Foreskin fibroblast (primary cell): ENCODE measurements at places on chromosomes 6 and 20.

- peak; percentile 23 for DNase-seq
Measured at GRCh38 chr20:5215672-5216304, 89.0 kb downstream of the CDS2 start.

GRCh38 chr20:64219202-64219601, 36.3 kb upstream of the PCMTD2 start:
- no peak for DNase-seq

- DNase-seq = no peak
Measured at GRCh38 chr20:48794360-48794759, 33.4 kb downstream of the PREX1 start.

DNA sequence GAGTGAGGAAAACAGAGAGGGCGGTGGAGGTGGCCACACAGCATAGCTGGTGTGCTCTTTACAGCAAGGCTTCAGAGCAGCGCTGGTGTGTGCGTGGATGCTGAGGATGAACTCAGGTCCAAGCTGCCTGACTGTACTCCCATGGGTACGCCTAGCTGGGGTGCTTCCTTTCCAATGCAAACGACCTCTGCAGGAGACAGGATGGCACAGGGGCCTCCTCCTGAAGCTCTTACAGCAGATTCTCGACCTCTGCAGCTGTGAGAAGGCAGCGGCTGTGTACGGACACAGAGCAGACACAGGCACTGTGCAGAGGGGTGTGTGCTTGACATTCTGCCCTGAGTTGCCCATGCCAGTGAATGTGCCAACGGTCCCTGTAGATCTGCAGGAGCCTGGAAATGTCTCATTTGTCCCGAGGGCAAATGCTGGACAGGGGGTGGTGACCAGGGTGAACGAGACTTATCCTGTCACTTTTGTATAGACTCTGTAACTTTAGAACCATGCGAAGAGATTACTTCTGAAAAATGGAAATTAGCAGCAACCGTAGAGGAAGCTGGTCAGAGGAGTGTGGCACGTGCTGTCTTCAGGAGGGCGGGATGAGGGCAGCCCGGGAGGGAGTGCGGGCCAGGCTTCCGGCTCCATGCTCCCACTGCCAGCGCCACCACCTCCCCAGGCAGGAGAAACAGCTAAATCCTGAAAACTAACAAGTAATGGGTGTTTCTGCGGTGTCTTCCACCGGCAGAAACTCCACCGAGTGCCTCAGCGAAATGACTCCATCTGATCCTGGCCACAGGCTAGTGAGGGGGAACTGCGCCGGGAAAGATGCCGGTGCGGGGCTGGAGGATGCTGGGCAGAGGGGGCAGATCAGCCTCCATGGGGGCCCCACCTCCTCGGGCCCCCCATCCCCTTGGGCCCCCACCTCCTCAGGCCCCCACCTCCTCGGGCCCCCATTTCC, 120.9 kb upstream of the RPS6KA2 start:
- no peak for DNase-seq

- DNase-seq = no peak
Measured at GRCh38 chr6:121600389-121601168, 165.1 kb downstream of the GJA1 start.

GRCh38 chr6:170233286-170234205, 57.3 kb downstream of the DLL1 start:
- DNase-seq = no peak

DNA sequence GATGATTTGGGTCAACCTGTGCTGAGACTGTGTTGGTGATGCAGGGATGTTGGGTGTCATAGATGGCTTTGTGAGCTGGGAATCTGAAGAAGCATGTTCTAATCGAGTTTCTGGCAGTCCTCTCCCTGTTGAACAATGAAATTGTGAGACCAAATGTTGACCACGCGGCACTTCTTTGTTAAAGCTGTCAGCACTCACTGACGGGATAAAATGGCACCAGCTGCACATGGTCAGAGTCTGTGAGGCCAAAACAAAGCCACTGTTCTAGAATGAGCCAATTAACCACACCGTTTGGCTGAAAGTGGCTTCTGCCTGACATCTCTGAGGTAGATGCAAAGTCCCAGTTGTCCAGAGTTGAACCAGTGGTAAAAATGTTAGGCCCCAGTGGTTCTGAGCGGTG, 562.2 kb downstream of the KIF16B start:
- no peak for DNase-seq

DNA sequence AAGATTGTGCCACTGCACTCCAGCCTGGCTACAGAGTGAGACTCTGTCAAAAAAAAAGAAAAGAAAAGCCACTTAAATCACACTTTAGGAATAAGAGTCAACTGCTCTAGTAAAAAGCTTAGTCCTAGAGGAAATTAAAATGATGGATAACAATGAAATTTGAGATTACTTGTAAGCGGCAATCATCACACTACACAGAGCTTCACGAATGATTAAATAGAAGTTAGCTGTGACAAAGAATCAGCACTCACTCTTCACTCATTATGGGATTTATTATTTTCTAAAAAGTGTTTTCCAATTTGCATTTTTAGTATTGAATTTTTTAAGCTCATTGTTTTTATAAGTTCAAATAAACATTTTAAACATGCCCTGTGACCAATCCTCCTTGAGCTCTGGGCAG, 718.0 kb downstream of the UTRN start:
- DNase-seq = no peak

GRCh38 chr6:137704802-137705159, 162.3 kb upstream of the TNFAIP3 start:
- DNase-seq = peak; percentile 12

GRCh38 chr20:17530716-17531664, at the start of gene BFSP1:
BFSP1 (minus strand) TSS chr20:17531379; CDS start chr20:17531329, 50 bp downstream.
- DNase-seq = peak; percentile 85

- DNase-seq = no peak
Measured at GRCh38 chr6:167349631-167350274, 24.9 kb downstream of the TTLL2 start.

DNA sequence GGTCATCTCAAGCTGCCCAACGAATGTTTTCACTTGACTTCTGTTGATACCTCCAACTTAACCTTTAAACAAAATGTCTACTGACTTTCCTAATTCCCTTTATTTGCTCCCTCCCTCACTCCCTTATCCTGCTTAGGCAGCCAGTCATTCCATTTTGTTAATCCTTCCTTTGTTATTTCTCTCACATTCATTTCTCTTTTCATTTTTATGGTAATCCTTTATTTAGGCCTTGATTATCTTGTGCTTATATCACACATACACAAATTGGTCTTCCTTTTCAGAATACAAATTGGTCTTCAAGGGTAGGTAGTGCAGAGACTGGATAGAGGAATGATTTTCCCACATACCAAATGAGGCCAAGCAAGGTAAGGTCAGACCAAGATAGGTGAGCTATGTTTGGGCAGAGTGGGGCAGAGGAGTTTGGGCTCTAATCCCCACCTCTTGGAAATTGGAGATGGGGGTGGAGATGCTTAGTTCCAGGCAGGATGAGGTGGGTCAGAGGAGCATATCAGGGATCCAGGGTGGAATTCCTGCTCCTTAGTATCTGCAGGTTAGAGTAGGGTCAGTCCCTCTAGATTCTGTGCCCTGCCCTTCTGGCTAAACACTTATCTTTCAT, 2.0 kb upstream of the SPACA1 start:
- no peak for DNase-seq

- no peak for DNase-seq
Measured at GRCh38 chr20:61482901-61483300, 230.8 kb downstream of the CDH4 start.

- DNase-seq = no peak
Measured at GRCh38 chr20:44662261-44662660, 10.8 kb upstream of the ADA start.

DNA sequence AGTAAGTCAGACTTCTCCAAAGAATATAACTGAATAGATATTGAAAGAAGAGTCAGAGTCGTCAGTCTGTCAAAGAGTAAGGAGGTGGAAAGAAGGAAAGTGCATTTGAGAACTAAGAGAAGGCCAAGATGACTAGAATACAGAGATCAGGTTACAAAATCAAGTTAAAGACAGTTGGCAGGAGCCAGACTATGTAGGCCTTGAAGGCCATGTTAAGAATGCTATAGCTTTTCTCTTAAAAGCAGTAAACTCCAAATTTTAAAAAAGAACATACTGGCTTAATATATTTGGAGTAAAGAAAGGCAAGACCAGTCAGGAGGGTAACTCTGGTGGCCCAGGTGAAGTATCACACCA, 68.8 kb downstream of the IBTK start:
- peak; percentile 16 for DNase-seq

DNA sequence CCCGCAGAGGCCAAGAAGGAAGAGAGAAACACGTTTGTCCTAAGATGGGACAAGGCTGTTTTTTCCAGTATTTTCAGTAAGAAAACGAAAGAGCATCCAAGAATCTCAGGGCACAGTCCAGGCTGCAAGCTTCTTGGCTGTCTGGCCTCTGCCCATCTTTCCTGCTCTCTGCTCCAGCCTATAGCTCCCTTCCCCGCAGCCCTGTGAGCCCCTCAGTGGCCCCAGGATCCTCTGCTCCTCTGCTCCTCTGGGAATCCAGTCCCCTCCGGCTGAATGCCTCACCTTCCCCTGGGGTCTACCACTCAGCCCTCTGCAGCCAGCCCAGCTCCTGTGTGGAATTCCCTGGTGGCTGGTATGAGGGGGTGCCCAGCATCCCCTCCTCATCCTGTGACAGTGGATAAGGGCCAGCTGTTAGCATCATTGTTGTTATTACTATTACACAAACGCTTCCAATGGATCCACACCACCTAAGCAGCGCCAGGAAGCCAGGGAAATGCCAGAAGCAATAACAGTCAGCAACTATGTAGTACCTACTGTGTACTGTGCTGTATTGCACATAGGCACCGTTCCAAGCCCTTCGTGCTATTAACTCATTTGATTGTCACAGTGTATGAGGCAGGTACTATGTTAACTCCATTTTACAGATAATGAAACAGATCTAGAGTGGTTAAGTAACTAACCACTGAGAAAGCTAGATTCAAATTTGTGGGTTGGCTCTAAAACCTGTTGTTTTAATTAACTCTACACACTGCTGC, 60.3 kb upstream of the PTPN1 start:
- DNase-seq = no peak

DNA sequence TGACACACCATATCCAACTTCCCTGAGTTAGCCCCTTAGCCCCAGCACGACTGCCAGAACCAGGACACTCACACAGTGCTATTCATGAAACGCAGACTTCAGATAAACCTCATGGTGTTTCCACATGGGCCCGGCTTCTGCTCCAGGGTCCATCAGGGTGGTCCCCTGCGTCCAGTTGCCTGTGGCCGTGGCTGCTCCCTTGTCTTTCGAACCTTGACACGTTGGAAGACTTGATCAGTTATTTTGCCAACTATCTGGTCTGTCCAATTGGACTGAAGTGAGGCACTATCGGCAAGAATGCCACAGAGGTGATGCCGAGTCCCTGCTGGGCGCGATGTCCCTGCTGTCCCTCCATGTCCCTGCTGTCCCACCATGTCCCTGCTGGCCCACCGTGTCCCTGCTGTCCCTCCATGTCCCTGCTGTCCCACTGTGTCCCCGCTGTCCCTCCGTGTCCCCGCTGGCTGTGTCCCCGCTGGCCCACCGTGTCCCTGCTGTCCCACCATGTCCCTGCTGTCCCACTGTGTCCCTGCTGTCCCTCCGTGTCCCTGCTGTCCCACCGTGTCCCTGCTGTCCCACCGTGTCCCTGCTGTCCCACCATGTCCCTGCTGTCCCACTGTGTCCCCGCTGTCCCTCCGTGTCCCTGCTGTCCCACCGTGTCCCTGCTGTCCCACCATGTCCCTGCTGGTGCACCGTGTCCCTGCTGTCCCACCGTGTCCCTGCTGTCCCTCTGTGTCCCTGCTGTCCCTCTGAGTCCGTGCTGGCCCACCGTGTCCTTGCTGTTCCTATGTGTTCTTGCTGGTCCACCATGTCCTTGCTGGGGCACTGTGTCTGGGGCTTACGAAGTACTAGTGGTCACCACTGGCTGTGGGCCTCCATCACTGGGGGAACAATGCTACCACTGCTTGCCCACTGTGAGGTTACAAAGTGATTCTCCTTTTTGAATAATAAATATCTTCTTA, 251.4 kb downstream of the DLL1 start:
- no peak for DNase-seq

DNA sequence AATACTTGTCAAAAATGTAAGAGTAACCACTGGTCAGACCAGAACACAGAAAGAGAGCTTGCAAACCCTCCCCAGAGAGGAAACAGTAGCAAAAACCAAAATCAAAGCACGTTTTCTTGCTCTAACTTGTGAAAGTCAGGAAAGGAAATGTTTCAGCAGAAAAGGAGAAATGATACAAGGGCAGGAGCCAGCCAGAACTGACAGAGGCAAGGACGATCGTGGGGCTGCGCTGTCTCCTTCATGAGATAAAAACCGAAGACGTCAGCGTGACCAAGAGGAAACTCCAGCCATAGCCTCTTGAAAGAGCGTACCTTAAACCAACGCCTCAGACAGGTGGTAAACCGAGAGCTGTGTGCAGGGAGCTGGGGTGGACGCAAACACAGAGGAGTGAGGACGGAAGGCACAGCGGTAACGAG, 27.5 kb downstream of the LAMA5 start:
- DNase-seq = no peak

DNA sequence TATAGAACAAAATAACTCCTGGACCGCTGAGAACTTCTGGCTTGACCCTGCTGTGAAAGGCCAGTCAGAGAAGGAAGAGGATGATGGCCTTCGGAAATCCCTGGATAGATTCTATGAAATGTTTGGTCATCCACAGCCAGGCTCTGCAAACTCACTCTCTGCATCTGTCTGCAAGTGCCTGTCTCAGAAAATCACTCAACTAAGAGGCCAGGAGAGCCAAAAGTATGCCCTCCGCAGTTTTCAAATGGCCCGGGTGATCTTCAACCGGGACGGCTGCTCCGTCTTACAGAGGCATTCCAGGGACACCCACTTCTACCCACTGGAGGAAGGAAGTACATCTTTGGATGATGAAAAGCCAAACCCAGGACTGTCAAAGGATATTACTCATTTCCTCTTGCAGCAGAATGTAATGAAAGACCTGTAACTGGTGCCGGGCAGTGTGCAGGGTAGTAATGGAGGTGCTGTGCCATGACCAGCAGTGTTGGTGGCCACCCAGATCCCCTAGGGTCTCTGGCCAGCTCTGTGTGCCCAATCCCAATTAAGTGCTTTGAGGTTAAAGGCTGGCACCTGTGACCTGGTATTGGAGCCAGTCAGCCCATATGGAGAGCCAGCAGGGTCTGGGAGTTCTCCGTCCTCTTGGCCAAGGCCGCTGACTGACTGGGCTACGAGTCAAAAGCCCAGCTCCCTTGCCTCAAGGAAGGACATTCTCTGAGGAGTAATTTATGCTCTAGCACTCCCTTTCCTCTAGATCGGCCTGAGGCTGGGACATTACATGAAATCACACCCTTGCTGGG, 87.1 kb downstream of the TRMT6 start:
- DNase-seq = peak; percentile 64

GRCh38 chr6:167766986-167767714, 59.6 kb upstream of the AFDN start:
- no peak for DNase-seq

- peak; percentile 36 for DNase-seq
Measured at GRCh38 chr6:37489697-37490336, 9.9 kb downstream of the CCDC167 start.

GRCh38 chr6:10968776-10969175, 75.3 kb downstream of the ELOVL2 start:
- DNase-seq = peak; percentile 8

DNA sequence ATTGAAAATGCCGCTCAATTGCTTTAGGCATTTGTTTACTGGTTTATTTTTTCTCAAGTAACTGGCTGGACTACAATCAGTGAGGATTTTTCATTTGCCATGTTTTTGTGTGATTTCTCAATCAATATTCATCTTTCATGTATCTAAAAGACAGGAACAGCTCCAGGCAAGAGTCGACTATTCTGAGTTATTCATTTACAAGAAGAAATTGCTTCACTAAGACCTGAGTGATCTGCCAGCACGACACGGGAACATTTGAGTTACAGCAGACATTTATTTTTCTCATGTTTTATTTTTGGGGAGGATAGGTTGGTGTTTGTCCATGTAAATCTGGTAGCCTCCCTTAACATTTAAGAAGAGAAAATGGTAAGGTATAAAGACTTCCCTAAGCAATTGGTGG, 124.1 kb downstream of the CBLN4 start:
- DNase-seq = no peak
